ENCODE measurements at places on chromosomes 2 and 18.
A peak's percentile ranks its signal among the peaks of the same experiment; 100 is the strongest.

DNA sequence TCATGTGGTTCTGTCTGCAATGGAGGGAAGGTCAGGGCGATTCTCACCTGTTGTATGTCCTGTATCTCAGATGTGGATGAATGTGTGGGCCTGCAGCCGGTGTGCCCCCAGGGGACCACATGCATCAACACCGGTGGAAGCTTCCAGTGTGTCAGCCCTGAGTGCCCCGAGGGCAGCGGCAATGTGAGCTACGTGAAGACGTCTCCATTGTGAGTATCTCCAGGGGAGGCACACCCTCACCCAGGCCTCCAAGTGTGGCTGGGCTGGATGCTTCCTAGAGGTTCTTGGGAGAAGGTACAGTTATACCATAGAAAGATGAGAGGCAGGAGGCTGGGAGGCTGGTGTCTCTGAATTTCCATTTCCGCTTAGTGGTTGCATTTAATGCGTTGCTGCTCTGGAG is 46.9 kb downstream of the FBLN7 start:
- no peak for DNase-seq

DNA sequence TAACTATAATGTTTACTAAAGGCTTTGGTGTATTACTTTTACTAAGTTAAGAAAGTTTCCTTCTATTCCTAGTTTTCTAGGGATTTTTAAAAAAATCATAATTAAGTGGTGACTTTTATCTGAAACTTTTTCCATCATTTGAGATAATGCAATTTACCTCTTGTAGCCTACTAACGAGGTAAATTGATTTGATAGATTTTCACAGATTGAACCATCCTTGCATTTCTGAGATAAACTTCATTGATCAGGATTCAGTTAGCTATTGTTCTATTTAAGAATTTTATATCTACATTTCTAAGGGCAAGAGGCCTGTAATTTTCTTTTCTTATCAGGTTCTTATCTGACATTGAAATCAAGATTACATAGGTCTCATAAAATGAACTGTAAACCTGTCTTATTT is 178.1 kb downstream of the MIB1 start:
- no peak for DNase-seq

DNA sequence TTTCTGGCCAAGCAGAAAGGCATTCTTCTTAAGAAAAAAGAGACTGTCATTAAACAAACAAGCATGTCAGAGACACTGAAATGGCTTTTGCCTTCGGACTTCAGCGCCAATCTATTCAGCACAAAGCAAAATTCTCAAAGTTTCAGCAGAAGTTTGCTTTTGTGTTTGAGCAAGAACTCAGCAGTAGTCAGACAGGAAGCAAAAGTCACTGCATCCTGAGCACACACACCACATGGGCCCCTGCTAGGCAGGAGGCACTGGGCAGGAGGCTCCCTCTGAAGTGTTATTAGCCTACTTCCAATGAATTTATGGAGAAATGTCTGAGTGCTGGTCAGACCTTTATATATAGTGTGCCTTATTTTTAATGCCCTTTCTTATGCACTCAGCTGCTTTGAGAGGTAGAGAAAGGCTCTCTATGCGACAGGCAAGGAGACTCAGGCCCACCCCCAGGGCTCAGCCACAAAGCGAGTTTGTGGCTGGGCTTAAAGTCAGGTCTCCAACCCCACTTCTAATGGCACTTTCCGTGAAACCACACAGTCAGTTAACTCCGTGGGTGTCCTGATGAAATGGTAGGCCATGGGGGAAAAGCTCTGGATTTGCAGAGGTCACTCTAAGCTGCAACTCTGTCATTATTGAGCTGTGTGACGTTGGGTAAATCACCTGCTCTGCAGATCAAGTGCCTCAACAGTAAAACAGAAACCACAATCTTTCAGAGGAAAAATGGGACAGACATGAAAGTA is 161.0 kb upstream of the TMEM200C start:
- no peak for DNase-seq

- no peak for DNase-seq
Measured at GRCh38 chr18:34787931-34788532, 77.9 kb downstream of the DTNA start.

DNA sequence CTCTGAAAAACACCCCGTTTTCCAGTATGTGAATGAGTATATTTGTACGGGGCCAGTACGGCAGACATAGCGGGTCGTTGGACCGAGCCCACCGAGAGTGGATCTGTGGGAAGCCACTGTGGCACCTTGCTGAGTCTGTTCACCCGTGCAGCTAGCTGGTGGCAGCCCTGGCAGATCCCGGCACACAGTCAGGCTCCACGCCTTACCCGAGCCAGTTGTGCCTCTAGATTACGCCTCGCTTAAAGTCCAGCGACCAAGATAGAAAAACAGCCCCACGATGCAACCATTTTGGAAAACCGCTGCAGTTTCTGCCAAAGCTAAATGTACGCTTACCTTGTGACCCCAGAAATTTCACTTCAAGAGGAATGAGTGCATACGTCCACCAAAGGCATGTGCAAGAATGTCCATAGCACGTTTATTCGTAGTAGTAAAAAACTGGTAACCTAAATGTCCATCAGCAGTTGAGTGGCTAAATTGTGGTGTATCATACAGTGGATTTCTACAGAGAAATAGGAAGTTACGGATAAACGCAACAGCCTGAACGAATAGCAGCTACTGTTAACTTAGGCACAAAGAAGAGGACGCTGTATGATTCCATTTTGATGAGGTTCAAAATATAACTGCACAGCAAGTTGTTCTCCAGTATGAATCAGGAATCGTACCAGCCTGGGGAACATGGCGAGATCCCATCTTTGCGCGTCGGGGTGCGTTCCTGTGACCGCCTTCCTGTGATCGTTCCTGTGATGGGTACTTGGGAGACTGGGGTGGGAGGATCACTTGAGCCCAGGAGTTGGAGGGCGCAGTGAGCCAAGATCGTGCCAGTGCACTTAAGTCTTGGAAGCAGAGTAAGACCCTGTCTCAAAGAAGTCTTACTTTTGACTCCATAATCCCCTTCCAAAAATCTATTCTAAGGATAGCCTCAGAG is 688 bp upstream of the WDR33 start:
- DNase-seq: no peak

GRCh38 chr2:120769787-120770120 is 34.1 kb downstream of the GLI2 start:
- DNase-seq: no peak

- DNase-seq: no peak
Measured at GRCh38 chr2:15058015-15058720, 425.7 kb downstream of the LRATD1 start.

DNA sequence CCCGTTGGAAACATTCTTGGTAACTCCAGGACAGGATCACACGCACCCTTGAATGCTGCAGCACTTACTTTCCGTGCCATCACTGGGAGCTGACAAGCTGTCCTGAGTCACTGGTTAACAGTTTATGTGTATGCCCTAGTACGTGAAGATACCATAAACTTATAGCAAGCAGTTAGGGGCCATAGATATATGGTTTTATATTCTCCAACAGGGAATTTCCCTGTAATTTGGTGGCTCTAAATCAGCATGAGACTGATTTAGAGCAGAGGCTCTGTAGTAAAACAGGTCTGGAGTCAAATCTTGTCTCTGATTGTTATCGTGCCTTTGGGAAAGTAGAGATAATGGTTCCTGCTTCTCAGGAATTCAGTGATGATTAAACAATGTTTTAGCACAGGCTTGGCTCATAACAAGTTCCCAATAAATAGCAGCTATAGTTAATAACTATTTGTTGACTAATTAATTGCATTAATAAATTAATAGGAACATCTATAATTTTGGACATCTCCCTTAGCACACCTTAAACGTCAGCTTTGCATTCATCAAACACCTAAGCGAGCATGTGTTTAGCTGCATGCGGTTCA is 215.2 kb downstream of the VAPA start:
- DNase-seq: no peak

GRCh38 chr2:239293775-239294430 is 106.9 kb downstream of the HDAC4 start:
- DNase-seq: peak; percentile 74
